ENCODE measurements at places on chromosomes 1 and 21. TPM values are rescaled to one million over a fixed set of nuclear protein-coding genes. Genes with fewer than 3 reads are reported as not detected.

The C1QB gene
- total RNA-seq, result 165 TPM

The PUSL1 gene
- total RNA-seq, result 10.3 TPM

The LCE2C gene
- total RNA-seq, result not detected

GRCh38 chr1:185964946-185965345, 230.8 kb downstream of the HMCN1 start:
- DNase-seq, result no peak

GRCh38 chr1:215890438-215890837, 323.3 kb downstream of the KCTD3 start:
- DNase-seq, result no peak

GRCh38 chr1:20325407-20325843, 34.8 kb downstream of the VWA5B1 start:
- no peak for DNase-seq

GRCh38 chr1:117033772-117034171, 26.4 kb upstream of the TTF2 start:
- DNase-seq, result no peak

DNA sequence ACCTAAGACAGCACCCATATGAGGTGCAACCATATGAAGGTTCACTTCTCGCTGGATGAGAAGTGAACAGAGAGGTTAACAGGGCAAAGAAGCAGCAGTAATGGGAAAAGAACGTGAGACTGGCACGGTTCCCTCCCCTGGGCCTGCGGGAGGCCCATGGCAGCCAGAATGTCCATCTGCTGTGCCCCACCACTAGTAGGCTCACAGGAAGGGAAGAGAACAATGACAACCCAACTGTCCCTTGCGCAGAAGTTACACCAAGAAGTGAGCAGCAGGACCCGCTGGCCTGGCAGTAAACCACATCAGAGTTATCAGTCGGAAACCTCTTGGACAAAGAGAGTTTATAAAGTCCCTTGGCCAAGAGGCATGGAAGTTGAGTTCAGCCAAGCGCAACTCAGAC, 11.3 kb downstream of the HIVEP3 start:
- no peak for DNase-seq

DNA sequence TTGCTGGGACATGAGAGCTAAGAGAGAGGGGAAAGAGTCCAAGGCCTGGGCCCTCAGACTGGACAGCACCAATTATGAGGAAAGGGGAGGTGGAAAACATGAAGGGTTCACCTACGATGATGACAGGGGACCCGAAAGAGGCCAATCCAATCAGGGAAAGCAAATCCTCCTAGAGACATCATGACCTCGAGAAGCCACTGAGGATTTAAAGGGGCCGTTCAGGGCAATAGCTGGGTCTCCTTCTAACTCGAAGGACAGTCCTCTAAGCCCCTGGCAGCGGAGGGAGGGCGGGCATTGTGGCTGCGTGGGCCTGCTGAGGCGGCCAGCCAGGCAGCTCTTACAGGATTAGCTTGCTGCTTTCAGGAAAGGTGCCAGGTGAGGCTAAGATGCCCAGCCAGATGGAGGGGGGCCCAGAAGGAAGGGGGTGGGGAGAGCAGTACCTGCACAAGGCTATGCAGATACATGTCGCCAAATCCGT, 7.4 kb downstream of the MEF2D start:
- no peak for DNase-seq
